ENCODE measurements at places on chromosomes 2 and 18.
A peak's percentile ranks its signal among the peaks of the same experiment; 100 is the strongest.

- peak; percentile 38 for DNase-seq
Measured at GRCh38 chr2:14944562-14945346, 312.2 kb downstream of the LRATD1 start.

DNA sequence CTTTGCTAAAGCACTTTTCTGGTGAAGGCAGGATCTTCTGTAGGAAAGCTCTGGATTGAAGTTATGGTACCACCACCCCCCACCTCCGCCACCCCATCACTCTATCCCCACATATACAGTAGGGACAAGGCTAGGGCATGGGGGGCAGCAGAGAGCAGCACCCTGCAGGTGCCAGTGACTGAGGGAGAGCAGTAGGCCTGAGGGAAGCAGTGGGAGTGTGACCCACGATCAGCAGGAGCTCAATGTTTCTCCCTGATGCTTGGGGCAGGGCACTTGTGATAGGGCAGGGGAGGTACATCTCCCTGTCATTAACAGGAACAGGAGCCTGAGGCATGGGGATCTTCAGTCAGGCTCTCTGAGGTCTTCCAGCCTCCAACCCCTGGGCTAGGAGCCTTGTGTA, 121.6 kb downstream of the ZFP36L2 start:
- no peak for DNase-seq

- DNase-seq: no peak
Measured at GRCh38 chr18:3332376-3332775, 70.4 kb downstream of the MYL12B start.

- no peak for DNase-seq
Measured at GRCh38 chr2:219641390-219642068, 14.1 kb downstream of the SLC4A3 start.

- DNase-seq: no peak
Measured at GRCh38 chr2:133568172-133568571, at the start of gene NCKAP5. Gene NCKAP5 (minus strand): TSS chr2:133568463. CDS start chr2:133517526, 50,937 bp downstream.

- DNase-seq: no peak
Measured at GRCh38 chr2:18381386-18381785, 179.1 kb downstream of the RDH14 start.

GRCh38 chr18:73535990-73536389, 611.6 kb downstream of the FBXO15 start:
- no peak for DNase-seq

DNA sequence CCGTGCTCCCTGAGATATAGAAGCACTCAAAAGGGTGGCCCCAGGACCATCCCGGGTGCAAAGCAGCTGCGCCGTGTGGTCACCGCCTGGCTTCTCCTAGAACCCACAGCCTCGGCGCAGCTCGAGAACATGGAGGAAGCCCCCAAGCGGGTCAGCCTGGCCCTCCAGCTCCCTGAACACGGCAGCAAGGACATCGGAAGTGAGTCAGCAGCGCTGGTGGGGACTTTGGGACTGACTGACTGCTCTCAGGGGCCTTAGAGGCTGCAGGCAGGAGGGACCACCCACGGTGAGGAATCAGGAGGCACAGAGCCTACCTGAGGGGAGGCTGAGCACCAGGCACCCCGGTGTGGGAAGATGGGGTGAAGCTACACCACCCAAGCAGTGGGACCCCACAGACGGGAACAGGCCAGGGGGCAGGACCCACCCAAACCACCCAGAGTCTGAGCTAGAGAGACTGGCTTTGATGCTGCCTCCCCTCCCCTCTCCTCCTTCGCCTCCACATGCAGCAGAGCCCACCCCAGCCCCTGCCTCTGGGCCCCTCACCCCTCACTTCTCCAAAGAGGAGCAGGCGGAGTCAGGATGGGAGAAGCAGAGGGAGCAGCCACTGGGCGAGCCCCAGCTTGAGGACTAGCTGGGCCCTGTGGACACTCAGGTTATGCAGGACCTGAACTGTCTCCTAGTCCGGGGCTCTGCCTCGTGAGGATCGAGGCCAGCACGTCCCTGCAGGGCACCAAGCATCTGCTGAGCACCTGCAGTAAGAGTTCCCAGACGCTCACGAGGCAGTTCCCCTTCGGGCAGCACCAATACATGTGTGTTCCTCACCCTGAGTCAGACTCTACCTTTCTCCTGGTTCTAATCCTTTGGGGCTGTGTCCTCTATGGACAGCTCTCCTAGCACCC, 28.7 kb downstream of the MTERF4 start:
- DNase-seq: no peak

DNA sequence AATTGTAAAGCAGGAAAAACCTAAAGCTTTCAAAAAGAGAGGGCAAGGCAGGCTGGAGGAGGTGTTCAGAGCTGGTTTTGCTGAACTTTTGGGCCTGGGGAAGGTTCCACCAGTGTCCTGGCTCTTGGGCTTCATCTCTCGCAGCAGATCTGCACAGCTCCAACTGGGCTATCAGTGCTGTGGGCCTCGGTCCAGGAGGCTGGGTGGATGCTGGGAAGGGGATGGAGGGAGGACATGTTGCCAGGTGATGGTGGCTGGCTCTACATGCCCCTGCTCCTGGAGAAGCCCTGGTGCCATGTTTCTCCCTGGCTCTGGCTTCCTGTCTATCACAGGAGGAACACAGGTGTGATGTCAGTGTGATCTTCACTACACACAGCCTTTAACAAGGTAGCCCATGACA, 187.1 kb downstream of the SH3RF3 start:
- DNase-seq: no peak

DNA sequence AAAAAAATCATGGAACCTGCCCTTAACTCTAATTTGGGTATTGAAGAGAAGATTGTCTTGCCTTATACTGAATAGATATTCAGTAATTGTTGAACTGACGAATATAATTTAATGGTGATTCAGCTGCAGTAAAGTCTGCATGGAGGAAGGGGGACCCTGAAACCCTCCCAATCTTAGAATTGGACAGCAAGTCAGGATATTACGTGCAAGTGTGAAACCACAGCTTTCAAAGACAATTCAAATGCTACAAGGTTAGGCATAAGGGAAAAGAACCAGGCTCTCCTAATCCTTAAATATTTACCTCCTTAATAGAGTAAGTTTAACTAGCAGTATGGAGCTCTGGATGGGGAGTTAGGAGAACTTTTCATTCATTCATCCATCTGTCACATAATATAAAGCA, 226.9 kb upstream of the TNP1 start:
- no peak for DNase-seq

DNA sequence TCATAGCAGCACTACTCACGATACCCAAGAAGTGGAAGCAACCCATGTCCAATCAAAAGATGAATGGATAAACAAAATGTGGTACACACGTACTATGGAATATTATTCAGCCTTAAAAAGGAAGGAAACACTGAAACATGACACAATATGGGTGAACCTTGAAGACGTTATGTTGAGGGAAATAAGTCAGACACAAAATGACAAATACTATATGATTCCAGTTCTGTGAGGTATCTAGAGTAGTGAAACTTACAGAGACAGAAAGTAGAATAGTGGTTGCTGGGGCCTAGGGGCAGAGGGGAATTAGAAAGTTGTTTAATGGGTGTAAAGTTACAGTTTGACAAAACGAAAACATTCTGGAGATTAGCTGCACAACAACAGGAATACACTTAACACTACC, 24.7 kb downstream of the TLK1 start:
- DNase-seq: no peak

- peak; percentile 76 for DNase-seq
Measured at GRCh38 chr2:150296770-150297546, 190.5 kb downstream of the RND3 start.

DNA sequence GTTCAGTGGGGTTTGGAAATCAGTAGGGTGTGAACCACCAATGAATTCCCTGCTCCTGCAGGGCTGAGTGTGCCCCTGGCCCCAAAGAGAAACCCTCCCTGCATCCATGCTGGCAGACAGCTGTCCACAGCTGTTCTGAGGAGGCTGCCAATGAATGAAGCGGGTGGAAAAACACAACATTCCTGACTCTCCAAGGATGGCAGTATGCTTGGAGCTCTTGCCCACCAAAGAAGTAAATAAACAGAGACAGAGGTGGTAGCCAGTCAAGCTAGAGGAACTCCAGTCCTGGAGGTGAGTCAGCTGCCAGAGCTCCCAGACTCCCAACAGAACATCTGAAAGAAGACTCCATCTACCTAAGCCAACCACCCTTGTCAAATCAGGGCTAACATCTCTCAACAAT, 6.2 kb downstream of the ZBTB7C start:
- DNase-seq: peak; percentile 56

DNA sequence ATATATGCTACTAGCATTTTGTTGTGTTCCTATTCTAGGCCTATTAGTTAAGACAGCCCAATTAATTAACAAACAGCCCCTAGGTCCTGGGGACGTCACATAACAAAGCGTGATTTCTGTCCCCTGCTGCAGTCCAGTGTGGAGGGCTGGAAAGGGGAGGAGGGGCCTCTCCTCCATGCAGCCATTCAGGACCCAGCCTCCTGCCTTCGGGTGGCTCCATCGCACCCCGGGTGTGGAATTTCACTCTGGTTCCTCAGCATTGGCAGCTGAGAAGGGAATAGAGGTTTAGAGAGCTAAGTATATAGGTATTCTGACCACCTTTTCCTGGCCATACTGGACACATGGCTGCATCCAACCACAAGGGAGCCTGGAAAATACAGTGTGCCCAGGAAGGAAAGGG, 42.4 kb downstream of the MC2R start:
- no peak for DNase-seq

DNA sequence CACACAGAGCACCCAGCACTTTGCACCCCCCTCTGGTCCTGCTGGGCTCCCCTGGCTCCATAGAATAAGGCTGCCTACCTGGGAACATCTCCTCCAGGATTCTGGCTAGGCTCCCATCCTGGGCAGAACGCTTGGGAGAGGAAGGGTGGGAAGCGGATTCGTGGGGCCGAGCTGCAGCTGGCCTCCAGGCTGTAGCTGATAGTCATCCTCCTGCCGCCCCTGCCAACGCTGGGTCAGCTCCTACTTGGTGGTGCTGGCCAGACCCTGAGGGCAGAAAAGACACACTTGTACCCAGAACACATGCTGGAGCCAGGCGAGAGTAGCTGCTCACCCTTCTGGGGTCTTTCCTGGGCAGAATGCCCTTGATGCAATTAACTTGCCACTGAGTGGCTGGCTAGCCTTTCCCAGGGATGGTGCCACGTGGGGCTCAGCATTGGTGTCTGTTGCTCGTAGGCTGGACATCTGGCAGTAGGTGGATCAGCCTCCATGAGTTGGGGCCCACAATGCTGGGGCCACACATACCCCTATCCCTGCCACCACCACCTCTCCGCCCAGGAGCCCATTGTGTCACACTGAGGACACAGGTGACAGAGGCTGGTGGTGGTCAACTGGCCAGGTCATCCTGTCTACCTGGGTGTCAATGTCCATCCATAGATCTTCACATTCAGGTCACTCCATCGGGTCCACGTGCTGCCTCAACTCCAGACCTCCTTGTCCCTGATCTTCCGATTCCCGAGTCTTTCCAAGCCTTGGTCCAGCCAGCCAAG, 112.8 kb downstream of the NDUFA10 start:
- no peak for DNase-seq

GRCh38 chr2:29309090-29310029, 194.1 kb downstream of the CLIP4 start:
- peak; percentile 45 for DNase-seq

DNA sequence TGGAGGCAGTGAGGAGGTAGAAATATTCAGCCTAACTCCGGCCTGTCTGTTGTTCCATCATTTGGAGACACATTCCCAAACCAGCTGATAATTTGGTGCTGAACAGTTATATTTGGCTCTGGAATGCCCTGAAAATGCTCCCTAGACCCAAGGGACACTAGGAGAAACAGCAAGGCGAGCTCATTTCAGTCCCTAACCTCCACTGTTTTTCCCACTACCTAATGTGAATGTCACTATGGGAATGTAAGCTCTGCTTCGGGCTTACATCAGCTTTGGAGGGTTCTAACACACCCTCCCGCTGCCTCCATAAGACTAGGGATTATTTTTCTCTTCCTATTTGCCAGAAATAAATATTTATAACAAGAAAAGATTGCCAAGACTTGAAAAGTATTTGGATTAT, 103.5 kb downstream of the ANTXR1 start:
- no peak for DNase-seq

DNA sequence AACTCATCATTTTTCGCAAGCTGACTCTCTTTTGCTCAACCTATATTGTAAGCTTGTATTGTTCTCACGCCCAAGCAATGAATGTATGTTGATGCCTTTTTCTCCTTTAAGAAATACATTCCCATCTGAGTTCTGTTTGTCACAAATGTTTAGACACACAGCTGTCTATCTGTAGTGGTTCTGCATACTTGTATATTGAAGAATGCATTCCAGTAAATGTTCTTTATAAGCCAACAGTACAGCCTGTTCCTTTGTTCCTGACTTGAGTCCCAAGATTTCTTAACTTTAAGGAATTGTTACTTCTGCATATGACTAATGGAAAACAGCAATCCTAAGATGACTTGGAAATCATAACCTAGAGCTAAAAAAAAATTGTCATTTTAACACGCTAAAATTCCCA, 849.1 kb upstream of the POU3F3 start:
- DNase-seq: no peak

- DNase-seq: no peak
Measured at GRCh38 chr2:207042841-207043240, 103.5 kb downstream of the CPO start.

GRCh38 chr2:107132070-107132469, 246.1 kb upstream of the ST6GAL2 start:
- no peak for DNase-seq

- DNase-seq: no peak
Measured at GRCh38 chr2:46669016-46669415, 189.7 kb downstream of the TMEM247 start.

DNA sequence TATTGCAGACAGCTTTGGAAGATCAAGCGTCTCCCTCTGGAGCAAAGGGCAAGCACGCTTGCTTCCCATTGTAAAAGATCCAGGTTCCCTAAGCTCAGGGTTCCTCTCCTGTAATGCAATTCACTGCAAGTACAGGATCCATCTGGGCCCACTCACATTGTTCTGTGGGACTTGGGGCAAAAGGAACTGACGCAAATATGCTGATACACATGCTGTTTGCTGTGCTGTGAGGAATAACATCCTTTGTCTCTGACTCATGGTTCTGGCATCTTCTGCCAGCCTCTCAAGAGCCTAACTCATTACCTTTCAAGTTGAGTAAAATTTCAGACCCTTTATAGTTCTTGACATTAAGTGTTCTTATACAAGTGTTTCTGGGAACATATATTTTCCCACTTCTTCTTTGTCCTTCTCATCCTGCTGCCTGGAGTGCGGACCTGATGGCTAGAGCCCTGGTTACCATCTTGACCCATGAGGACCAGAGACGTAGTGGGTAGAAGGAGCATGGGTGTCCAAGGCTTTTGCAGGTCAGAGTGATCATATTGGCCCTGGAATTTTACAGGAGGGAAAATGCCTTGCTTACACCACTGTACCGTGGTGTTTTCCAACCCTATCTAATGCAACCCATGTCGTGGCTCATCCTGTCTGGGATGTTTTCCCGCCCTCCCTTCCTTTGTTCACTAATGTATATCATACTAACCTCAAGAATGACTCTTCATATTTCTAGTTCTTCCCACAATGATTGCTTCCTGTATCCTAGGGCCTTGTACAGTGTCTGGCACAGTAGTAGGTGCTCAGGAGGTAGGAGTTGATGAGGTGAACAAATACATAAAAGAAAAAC, 145.7 kb upstream of the GLI2 start:
- DNase-seq: peak; percentile 92

- DNase-seq: no peak
Measured at GRCh38 chr2:114724454-114724853, 282.0 kb downstream of the DPP10 start.

Measured in HT1080 (cell line).